ENCODE measurements at places on chromosomes 5 and 9.

- DNase-seq = no peak
Measured at GRCh38 chr9:134965411-134965810, 47.7 kb upstream of the FCN1 start.

GRCh38 chr9:128276574-128277270 is 646 bp downstream of the SWI5 start:
- peak; percentile 40 for DNase-seq

DNA sequence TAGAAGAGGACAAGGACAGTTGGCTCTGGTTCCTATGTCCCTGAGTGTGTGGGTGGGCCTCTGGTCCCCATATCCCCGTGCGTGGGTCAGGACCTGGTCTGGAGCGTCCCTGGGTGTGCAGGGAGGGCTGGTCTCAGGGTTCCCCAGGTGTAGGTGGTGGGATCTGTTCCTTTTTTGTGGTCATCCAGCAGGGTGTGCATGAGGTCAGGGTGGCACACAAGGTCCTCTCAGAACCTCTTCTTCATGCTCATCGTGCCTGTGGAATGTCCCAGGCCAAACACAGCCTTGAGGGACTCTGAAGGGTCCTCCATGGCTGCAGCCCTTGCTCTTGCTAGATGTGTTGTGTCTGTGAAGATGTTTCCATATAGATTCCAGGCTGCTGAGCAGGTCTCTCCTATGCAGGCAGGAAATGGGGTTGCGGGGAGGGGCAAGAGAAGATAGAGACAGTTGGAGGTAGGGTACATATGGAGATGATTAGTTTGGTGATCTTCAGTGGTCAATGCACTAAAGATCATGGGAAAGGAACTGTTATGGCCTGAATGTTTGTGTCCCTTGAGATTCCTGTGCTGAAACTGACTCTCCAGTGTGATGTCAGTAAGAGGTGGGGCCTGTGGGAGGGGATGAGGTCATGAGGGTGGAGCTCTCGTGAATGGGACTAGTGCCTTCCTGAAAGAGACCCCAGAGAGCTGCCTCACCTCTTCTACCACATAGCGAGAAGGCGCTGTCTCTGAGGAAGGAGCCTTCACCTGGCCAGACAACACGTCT is 53.1 kb downstream of the NXNL2 start:
- no peak for DNase-seq

GRCh38 chr9:97373331-97373730 is 38.6 kb upstream of the TDRD7 start:
- no peak for DNase-seq

DNA sequence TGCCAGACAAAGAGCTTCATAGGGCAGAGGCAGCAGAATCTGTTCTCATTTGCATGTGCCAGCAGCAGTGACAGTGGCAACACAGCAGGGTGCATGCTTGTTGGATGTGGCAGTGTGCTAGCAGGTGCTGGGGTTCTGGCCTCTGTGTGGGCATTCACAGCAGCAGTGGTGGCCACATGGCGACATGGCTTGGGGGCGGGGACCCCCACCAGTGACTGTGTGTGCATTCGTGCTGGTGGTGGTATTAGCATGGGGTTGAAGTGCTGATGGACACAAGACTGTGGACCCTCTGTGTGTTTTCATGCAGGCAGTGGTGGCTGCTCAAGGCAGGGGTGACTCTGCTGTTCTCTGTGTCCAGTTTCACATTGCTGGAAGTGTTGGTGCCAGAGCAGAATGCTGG is 183.2 kb upstream of the PDE4D start:
- no peak for DNase-seq

- peak; percentile 43 for DNase-seq
Measured at GRCh38 chr9:8362250-8362649, 562.7 kb upstream of the DMAC1 start.

DNA sequence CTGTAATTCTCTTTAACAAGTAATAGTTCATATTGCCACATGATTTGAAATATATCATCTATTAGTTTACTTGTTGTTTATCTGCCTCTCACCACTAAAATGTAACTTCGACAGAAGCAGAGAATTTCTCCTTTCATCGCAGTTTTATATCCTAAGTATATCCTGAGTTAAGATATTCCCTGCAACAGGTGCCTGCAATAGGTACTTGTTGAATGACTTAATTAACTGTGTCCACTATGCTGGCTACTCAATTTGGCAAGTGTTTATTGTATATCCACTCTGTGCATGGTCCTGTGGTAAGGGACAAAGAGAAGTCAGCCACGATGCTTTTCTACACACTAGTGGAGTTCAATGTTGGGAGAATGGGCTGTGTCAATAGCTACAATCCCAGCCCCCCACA is 108.5 kb downstream of the PSAT1 start:
- DNase-seq = no peak

DNA sequence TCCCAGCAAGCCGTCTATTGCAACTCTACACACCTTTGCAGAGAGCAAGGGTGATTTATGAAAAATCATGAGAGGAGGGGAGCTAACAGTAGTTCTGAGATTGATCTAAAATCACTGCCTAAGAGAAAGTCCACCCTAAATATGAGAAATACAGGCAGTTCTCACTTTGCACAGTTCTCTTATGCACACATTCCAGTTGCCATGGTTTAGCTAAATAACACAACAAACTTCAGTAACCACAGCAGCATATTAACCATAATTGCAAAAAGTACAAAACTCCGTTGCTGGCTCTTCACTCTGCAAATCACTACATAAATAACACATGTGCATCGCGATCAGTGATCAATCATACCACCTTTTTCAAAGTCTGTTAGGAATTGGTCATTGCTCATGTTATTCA is 31.1 kb downstream of the PGGT1B start:
- no peak for DNase-seq

DNA sequence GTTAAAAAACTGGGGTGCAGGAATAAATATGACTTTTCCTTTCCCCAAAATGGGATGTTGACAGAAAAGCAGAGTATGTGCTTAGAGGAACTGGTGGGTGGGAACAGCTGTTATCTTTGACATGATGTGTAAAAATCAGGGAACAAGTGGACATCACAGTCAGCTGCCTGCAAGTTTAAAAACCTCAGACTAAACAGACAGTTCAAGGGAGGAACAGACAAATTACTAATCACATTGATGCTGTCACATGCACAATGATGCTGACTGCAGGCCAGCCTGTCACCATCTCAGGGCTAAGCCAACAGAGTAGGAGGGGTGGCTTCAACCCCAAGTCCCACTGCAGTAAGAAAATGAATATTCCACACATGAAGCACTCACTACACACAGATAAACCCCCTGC is 38.2 kb upstream of the UBAP2 start:
- no peak for DNase-seq

DNA sequence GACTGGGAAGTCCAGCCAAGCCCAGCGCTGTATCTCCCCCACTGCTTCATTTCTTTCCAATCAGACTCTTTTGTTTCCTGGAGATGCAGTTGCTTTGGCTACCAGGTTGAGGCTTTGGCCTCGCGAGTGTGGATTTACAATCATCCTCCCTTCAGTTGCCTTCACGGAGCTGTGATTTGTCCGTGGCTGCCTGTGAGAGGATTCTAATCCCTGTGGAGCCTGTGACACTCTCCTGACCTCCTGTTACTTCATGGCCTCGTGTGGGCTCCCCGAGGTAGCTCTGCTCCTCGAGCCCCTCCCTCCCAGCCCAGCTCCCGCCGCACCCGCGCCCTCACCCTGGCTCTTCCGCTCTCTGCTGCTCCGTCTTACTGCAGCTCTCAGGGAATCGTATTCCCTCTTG is 107.2 kb upstream of the STC2 start:
- no peak for DNase-seq

DNA sequence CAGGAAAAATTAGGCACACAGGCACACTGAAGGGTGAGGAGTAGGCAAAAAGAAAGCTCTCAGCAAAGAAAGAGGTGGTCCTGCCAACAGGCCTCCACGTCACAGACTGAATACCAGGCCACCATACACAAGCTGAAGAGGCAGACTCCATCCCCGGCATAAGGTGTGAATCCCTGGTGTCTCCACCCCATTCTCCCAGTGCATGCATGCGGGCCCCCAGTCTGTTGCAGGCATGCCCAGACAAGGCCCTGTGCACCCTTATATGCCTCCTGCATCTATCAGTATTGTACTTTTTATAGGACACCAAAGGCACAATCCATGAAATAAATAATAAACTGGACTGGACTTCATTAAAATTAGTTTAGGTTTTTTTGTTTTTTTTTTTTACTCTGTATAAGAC is 73.1 kb downstream of the RGMB start:
- no peak for DNase-seq

GRCh38 chr5:153542536-153542935 is 52.1 kb downstream of the GRIA1 start:
- peak; percentile 67 for DNase-seq

GRCh38 chr9:120390637-120391190 is 189.3 kb downstream of the CDK5RAP2 start:
- no peak for DNase-seq

DNA sequence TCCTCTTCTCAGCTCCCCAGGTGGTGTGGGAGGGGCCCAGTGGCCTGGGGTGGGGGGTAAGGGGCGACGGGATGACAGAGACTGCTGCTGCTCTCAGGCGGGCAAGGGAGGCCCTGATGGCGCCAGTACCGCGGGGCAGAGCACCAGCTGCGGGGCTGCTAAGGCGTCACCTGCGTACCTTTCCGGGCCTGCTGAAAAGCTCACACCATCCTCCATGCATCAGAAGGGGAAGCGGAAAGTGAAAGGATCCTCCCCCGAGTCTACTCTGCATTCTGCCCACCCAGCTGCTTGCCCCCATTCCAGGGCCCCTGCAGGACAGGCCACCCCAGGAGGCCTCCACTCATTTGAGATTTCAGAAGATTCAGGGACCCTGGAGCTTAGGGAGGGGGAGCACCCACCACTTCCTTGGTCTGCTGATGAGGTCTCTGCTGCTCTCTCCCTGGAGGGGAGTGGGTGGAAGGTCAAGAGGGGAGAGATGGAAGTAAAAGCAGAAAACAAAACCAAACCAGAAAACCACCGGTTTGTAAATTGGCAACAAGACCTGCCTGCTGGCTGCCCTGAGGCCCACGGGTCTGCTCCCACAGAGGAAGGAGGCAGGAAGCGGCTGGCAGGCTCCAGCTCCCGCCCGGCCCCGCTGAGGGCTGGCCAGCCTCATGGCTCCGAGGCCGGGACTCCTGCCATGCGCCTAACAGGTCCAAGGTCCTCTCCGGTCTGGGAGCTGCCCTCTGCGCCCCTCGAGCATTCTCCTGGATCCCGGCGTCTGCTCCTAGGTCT is 33.6 kb downstream of the PRRT1B start:
- no peak for DNase-seq

- DNase-seq = no peak
Measured at GRCh38 chr5:171989946-171990712, 16.3 kb downstream of the FBXW11 start.

DNA sequence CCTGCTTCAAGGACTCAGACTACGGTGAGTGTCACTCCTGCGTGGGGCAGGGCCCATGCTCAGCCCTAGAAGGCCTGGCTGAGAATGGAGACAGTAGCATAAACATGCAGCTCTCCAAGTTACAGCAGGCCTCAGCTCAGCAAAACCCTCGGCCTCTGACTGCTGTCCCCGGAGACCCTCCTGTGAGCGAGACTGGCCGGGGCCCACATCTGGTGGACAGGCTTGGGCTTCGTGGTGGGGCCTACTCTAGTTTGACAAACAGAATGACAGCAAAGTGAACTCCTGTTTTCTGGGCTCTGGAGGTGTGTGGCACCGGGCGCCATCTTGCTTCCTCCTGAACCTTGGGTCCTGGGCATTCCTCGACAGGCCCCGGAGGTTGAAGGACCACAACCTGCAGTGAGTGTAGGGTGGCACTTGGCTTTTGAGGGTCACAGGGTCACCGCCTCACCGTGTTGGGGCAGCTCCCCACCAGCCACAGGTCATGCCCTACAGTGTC is 97.5 kb downstream of the PHF2 start:
- no peak for DNase-seq

- no peak for DNase-seq
Measured at GRCh38 chr5:2254406-2254805, 371.7 kb upstream of the IRX4 start.

GRCh38 chr5:91848453-91848852 is 465.3 kb upstream of the ARRDC3 start:
- DNase-seq = peak; percentile 67

DNA sequence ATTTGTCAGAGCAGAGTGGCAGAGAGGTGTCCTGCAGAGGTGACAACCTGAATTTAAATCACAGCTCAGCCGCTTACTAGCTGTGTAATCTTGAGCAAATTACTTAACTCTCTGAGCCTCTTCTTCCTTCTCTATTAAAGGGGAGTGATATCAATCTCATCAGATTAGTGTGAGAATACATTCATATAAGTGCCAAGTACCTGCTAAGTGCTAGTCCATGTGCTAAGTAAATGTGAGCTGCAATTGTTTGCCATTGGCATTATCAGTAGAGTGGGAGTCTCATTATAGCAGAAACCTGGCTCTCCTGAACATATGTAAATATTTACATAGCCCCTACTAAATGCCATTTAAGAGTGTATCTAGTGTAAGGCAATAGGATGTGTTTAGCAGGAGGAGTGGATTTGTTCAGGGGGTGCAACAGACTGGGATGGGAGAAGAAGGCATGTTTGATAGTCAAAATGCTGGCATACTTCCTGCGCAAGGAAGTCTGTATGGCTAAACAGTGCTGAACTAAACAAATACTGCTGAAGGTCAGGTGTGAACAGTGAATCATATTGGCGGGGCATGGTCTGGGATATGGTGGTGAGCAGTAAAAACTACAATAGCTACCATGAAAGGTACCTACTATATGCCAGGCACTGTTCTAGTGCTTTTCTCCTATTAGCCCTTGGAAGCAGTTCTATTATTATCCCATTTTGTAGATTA is 74.5 kb downstream of the F2RL2 start:
- DNase-seq = no peak

GRCh38 chr5:116229131-116229689 is 144.4 kb downstream of the COMMD10 start:
- DNase-seq = no peak

DNA sequence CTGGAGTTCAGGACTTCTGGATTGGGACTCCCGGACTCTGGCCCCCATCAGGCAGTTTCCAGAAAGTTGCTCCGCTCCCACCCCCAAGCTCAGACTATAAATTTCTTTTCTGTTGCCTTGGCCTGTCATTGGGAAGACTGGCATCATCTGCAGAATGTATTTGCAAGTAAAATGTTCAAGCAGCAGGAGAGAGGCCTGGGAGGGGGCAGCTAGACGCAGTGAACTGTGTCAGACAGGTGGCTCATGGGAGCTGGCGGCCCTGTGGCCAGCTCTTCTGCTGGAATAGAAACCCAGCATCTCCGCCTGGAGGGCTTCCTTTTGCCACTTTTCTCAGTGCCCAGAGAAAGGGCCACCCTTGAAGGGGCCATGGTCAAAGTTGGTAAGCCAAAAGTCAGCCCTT is 16.0 kb downstream of the INSYN2B start:
- no peak for DNase-seq

- no peak for DNase-seq
Measured at GRCh38 chr9:135067096-135067710, 20.3 kb upstream of the OLFM1 start.
